ENCODE measurements at places on chromosomes 6 and 20.

DNA sequence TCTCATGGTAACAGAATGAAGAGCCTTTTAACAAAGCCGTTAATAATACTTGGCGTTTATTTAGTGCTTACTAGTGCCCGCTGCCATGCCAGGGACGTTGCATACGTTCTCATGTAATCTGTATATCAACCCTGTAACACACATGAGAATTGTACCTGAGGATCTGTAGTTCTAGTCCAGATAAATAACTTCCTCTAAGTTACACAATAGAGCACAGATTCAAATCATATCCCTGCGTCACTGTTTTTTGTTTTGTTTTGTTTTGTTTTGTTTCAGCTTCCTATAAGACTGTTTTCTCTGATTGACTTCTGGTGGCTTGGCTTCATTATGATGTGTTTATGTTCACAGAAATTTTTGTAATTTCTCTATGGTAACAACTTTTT lies 553 bp downstream of the ZSCAN16 start:
- no peak for DNase-seq

- no peak for DNase-seq
Measured at GRCh38 chr20:50308166-50308512, 117.5 kb downstream of the CEBPB start.

DNA sequence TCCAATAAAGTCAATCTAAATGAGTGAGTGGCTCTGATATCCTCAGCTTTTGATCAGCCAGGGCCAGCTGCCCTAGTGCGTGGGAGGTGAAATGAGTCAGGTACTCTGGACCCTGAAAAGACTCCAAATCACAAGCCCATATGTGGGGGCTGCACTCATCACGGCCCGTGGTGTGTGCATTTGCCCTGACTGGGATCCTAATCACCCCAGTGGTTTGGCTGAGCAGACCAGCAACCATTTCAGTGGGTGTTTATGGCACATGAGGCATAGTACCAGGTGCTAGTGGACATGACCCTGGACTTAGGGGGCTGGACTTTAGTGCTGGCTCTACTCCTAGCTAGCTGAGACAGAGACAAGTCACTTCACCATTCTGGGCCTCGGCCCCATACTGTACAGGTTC lies 39.4 kb downstream of the SCML4 start:
- no peak for DNase-seq

- peak; percentile 68 for DNase-seq
Measured at GRCh38 chr6:142819603-142820337, 125.2 kb downstream of the HIVEP2 start.

GRCh38 chr6:2714111-2714895 lies 36.4 kb downstream of the MYLK4 start:
- DNase-seq: no peak

DNA sequence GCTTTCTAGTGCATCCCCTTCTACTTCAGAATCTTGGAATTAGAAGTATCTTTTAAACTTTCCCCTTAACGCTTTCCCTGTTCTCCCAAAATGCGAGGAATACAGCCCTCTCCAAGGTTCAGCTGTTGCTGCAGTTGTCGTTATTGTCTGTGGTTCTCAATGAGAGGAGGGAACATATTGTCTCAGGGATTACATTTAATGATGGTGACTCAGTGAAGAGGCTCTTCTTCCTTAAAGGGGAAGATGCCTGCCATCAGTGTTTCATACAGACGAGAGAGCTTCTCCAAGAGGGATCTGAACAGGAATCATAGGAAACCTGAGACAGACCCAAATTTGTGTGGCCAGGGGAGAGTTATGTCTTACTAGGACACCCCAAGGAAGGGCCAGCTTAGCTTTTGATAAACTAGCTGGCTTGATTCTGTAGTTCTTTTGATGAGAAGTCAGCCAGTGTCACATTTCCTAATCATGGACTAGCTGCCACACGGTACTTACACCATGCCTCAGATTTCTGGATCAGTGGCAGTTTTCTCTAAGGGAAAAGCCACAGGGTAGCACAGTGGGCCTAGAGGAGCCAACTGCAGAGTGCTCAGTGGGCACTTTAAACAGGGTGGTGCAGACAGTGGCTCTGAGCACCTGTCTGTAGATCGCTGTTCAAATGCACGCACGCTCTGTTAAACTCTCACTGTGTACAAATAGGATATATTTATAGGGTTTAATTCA lies 59.7 kb upstream of the TMEM181 start:
- DNase-seq: no peak

DNA sequence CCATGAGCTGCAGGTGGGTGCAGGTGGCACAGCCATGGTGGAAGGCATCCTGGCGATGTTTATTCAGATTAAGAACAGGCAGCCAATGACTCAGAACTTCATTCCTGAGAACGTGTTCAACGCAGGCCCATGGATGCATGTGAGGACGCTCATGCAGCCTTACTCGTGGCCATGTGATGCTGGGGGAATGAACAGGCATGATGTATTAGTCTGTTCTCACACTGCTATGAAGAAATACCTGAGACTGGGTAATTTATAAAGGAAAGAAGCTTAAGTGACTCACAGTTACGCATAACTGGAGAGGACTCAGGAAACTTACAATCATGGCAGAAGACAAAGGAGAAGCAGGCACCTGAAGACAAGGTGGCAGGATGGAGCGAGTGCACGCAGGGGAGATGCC lies 146.6 kb downstream of the RNASET2 start:
- DNase-seq: no peak

- no peak for DNase-seq
Measured at GRCh38 chr20:12076200-12076599, 158.5 kb downstream of the BTBD3 start.

DNA sequence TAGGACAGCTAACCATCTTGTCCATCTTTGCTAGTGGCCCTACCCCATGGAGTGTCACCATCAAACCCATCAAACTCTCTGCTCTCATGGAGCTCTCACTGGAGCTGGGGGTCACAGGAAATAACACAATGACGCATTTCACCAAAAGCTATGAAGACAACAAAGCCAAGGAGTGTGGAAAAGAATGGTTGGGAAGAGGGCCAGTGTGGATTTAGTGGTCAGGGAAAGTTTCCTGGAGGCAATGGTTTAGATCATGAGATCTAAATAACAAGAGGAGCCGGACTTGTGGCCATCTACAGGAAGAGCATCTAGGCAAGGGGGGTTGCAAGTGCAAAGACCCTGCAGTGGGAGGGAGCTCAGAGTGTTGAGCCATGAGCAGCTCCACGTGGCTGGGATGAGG lies 189.5 kb downstream of the BMP7 start:
- no peak for DNase-seq

DNA sequence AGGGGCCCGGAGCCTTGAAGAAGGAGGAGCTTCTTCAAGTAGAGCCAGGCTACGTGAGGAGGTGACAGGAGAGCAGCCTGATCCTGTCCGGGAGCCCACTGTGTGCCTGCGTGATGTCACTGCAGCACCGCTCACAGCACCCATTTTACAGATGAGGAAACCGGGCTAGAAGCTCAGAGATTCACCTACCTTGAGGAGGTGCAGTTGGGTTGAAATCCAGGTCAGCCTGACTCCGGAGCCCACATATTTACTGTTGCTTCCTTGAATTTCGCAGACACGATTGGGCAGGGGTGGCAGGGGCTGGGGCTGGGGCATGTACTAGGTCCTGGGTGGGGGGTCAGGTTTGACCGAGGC lies 12.5 kb downstream of the VSTM2L start:
- DNase-seq: no peak

- DNase-seq: no peak
Measured at GRCh38 chr20:48750941-48751635, 76.7 kb downstream of the PREX1 start.

DNA sequence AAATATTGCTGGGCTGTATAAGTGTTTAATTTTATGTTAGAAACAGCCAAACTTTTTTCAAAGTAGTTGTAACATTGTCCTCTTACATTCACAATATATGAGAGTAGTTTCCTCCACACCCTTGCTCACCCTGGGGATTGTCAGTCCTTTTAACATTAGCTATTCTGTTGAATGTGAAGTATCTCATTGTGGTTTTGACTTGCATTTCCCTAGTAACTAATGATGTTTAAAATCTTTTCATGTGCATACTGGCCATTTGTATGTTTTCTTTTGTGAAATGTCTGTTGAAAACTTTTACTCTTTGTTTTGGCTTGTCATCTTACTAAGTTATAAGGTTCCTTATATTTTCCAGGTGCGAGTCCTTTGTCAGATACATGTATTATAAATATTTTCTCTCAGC lies 32.9 kb downstream of the TRIM38 start:
- DNase-seq: no peak

GRCh38 chr6:79776076-79776475 lies 144.9 kb downstream of the SH3BGRL2 start:
- no peak for DNase-seq

- DNase-seq: no peak
Measured at GRCh38 chr6:154474648-154475428, 35.6 kb downstream of the CNKSR3 start.

- DNase-seq: no peak
Measured at GRCh38 chr6:119431799-119432198, 82.2 kb upstream of the MAN1A1 start.

DNA sequence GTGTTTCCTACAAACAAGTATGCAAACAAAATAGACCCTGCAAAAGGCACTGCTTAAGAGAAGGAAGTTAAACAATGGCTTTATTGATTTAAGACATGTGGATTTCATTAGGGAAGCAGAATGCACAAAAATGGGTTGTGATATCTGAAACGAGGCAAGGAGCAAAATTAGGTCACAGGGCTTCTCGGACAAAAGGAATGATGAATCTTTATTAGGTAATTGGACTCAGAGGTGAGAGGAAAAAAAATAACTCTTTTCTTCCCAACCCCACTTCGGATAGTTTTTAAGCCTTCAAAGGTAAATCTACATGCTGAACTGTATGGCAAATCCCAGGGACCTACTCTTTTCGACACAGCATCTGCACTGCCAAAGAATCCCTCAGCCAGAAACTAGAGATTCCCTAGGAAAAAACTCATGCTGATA lies 183.0 kb upstream of the TAB2 start:
- no peak for DNase-seq

- no peak for DNase-seq
Measured at GRCh38 chr6:18115356-18115755, 7.1 kb downstream of the NHLRC1 start.

GRCh38 chr20:46209930-46210671 lies 92.0 kb downstream of the CD40 start:
- DNase-seq: no peak

DNA sequence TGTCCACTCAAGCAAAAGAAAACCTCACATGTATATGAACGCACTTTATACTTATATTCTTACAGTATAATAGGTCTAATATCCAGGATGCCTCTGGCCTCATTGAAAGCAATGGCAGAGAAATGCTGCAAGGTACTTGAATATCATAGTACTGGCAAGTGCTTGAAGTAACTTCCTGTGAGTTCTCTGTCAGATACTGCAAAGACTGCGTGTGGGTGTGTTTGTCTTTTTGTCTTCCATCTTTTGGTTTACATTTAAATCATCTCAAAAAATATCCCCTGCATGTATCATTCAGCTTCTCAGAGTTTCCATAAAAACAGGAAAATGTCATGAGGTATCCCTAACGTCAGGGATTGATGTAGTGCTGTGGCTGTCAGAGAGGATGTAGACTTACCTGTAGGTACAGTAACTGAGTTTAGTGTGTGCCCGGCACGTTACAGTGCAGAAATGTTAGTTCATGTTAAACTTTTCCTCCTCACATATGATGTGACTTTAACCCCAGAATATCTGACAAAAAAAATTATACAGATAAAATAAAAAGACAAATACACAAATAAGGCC lies 184.3 kb downstream of the DST start:
- no peak for DNase-seq

DNA sequence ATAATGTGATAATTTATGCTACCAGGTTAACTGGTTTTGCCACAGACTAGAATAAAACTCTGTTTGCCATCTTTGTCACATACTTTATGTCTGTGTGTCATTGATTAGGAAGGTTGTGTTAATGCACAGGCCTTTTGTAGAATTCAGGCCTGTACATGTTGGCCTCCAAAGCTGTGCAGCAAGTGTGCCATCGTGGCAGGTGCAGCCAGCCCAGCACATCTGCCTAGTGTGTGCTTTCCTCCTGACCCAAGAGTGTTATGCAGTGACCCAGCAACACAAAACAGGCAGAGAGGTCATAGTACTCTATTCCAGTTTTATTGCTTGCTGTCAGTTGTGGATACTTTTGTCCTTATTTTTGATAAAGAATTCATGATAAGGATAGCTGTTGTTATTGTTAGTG lies 3.7 kb downstream of the MAP3K4 start:
- no peak for DNase-seq

- DNase-seq: no peak
Measured at GRCh38 chr20:37314617-37315016, 25.2 kb downstream of the MANBAL start.

DNA sequence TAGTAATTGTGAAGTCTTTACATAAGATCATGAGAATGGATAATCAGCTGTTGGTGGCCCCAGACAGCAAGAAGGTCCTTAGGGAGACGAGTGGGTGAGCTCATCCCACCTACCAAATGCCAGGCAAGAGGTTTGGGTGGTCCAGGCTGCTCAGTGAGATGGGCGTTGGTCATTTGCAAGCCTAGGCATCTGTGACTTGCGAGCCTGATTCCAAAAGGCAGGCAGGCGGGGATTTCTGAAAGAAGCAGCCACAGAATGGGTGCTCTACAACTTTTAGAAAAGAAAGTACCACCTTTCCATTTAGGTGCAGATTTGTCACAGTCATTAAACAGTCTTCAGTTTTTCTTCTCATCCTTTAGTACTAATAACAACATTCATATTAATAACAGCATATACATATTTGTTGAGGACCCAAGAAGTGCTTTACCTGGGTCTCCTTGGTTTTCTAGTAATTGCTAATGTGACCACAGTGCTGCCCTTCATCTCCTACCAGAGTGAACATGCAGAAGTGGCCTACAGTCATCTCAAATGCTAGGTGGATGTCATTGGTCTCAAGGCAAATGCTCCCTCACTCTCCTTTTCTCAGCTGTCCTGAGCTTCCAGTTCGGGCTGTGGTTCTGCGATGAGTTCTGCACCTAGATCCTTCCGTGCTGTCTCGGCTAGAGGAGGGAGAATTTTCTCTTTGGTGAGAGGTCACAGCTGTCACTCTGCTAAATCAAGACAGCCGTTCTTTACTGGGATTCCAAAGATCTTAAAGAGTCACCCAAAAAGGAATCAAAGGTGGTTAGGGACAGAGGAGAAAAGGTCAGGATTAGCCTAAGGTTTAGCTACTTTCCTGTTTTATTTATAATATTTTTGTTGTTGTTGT lies 2.7 kb downstream of the WRNIP1 start:
- no peak for DNase-seq

DNA sequence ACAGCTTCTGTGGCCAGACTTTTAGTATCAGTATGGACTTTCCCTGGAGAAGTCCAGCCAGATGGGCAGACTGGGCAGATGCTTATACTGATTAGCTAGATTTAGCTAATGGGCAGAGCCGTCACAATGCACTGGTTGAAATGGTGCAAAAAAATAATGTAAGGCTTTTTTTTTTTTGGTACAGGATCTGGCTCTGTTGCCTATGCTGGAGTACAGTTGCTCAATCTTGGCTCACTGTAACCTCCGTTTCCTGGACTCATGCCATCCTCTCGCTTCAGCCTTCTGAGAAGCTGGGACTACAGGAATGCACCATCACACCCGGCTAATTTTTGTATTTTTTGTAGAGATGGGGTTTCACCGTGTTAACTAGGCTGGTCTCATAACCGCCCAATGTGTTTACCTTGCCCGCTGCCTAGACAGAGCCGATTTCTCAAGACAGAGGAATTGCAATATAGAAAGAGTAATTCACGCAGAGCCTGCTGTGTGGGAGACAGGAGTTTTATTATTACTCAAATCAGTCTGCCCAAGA lies 16.4 kb upstream of the KIFC1 start:
- no peak for DNase-seq

Data from thymus (tissue), 14 donors.